ENCODE measurements at places on chromosomes 4 and X.

GRCh38 chrX:136200466-136200865 lies 50.7 kb downstream of the MAP7D3 start:
- peak; percentile 44 for DNase-seq

- DNase-seq = peak; percentile 79
These were observed 82.8 kb downstream of the PDGFC start for GRCh38 chr4:156888762-156889161.

- no peak for DNase-seq
These were observed 3.5 kb upstream of the CLCN3 start for GRCh38 chr4:169616846-169617245.

DNA sequence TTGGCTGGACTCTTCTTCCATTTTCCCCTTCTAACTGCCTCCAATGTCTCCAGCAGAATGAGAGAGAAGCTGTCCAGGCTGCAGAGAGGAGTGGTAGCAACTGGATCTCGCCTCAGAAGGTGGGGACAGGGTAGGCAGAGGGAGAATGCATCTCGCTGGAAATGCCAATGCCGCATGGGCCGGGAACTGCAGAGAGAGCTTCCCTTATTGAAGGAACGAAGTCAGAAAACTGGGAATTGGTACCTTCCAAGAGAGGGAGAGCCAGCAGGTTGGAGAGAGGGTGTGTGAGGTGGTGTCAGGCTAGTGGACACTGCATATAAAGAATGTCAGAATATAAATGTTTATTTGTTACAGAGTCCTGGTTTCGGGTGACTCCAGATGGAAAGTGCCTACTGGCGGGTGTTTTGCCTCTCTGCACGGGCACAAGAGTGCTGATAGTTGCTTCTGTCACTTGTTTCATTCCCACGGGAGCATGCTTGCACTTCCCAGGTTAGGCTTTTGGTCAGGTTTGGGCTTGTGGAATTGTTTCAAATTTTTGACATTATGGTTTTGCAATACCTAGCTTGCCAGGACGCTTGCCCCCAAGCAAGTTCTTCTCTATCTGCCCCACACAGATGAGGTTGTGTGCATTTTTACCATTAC lies 156.8 kb upstream of the STS start:
- DNase-seq = no peak

DNA sequence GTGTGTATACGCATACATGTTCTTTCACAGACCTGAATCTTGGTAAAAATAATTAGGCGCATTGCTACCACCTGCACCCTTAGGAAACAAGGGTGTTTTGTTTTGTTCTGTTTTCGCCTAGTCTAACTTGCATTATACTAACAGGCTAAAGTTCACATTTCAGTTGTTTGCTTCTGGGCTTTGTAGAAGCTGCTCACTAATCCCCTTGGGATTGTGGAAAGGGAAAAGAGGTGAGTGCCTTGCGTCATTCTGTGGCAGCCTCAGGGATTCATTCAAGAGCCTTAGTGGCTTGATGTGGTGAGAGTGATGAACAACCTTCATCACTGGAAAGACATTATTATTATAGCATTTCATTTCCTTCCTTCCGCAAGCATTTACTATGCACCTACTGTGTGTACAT lies 331.1 kb downstream of the ADGRL3 start:
- no peak for DNase-seq

GRCh38 chrX:116694046-116694445 lies 231.3 kb upstream of the CT83 start:
- DNase-seq = no peak

GRCh38 chr4:128604840-128605239 lies 204.7 kb upstream of the JADE1 start:
- no peak for DNase-seq

- peak; percentile 6 for DNase-seq
These were observed at the start of gene GUCY1A1 for GRCh38 chr4:155666344-155667221. GUCY1A1 (plus strand) TSS chr4:155666848; CDS start chr4:155696868, 30,020 bp downstream.

DNA sequence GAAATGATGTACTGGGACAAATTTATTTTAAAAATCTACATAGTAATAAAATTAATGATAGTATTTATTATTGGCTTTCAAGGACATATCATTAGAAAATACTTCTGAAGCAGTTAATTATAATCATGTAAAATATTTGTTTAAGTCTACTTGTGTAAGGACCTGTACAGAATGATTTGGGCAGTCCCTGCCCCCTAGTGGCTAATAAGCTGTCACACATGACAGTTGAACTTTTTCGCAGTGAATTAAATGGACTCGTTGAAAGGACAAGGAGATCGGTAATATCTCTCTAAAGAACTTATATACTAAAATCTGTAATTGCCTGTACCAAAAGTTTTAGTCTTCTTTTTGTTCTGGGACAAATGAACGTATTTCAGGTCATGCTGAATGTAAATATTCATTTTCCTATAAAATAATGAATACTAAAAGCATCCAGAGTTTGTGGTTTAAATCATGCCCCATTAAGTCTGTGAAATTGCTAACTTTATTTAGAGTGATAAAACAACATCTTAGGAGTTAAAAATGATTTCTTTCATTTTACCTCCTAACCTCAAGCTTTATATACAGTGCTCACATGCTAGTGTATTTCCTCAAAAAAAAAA lies 13.6 kb downstream of the EXOC1 start:
- DNase-seq = peak; percentile 78

GRCh38 chr4:165656399-165656798 lies 216.6 kb upstream of the TLL1 start:
- DNase-seq = no peak

DNA sequence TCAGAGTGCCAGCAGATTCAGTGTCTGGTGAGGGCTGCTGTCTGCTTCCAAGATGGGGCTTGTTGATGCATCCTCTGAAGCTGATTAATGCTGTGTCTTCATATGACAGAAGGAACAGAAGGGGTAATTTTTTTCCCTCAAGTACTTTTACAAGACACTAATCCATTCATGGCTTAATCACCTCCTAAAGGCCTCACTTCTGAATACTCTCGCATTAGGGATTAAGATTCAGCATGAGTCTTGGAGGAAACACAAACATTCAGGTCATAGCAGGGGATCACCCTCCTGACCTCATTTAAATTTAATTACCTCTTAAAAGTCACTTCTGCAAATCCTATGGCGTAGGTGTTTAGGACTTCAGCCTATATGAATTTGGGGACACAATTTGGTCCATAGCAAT lies 1145.5 kb upstream of the PCDH10 start:
- DNase-seq = no peak

GRCh38 chr4:8504279-8505007 lies 63.9 kb downstream of the TRMT44 start:
- no peak for DNase-seq

GRCh38 chr4:16271411-16271810 lies 45.1 kb upstream of the TAPT1 start:
- no peak for DNase-seq

DNA sequence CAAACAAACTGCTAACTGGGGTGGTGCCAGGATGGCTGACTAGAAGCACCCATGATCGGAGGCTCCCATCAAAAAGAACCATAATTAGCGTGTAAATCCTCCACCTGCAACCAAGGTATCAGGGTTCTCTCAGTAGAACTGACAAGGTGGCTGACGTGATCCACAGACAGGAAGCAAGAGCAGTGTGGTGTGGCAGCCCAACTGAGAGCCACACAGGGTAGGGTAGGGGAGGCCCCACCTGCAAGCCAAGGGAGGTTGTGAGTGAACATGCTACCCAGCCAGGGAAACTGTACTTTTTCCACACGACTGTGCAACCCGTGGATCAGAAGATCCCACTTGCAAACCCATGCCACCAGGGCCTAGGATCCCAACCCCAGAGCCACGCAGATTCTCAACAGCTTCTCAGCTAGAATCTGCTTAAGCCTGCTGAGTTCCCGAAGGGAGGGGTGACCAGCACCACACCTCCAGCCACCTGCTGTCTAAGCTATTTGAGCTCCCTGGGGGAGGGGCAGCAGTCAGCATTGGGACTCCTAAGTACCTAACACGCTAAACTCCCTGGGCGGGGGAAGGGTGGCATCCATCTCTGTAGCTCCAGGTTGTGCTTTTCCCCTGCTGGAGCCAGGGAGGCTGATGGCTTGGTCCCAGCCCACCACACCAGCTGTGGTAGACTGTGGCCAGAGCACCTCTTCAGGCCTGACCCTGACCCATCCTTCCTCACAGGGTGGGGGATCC lies 425.1 kb downstream of the GPM6A start:
- DNase-seq = no peak

Data from astrocyte of the spinal cord (primary cell).